ENCODE measurements at places on chromosomes 13 and 19.

DNA sequence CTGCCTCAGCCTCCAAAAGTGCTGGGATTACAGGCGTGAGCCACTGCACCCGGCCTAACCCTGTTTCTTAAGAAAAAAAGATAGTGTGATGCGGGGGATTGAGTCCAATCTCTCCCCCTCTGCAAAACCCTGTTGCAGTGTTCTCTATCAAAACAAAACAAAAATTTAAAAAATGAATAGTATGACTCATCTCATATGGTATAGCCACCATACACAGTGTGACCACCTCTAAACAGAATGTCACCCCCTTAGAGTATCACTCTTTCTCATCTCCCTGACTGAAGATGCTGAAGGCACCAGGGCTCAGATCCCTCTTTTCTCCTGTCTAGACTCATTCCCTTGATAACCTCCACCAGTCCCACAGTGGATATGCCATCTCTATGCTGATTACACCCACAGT lies 6.8 kb upstream of the ERF start:
- no peak for DNase-seq

DNA sequence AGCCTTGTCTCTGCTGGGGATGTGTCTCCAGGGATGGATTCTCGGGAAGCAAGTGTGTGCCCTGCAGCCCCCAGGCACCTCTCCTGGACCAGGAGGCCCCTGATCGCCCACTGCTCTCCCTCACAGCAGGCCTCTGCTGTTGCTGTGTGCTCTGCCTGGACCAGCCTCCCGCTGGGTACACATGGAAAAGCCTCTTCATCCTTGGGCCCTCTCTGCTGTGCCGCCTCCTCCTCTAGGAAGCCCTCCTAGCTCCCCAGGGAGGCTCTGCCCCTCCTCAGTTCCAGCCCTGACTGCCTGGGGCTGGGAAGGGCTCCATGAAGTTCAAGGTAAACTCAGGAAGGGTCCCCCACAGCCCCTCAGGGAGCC lies 12.0 kb downstream of the NDUFA11 start:
- no peak for DNase-seq

- no peak for DNase-seq
These were observed at the start of gene SPACA6 for GRCh38 chr19:51693260-51693659. Gene SPACA6 (plus strand): TSS chr19:51693330. CDS start chr19:51693527, 197 bp downstream.

DNA sequence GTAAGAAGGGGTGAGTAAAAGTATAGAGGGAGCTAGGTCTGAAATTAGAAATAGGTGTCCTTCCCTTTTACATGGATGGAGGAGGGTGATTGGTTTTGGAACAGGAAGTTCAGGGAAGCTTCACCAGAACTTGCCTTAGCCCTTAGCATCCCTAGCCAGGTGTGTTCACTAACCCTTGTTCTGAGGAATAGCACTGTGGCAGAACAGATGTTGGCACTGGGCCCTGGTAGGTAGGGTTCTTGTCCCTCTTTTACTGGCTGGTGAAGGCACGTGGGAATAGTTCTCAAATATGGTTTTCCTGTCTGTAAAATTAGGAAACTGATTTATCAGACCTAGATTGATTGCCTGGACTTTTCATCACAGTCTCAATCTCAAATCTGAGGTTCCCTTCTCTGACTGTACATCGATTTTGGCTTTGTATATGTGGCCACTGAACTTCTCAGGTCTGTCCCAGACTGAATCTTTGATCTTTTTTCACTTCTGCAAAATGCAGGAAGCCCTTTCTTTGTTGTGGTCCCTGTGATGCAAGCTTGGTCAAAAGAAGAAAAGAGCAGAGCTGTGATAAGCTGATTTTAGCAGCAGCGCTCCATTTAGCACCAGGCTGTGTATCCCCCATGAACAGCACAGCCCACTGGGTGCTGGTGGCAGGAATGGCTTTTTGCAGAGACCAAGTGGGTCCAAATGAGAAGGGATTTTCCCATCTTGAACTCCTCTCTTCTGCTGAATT lies 86.2 kb upstream of the HTR2A start:
- peak; percentile 11 for DNase-seq

DNA sequence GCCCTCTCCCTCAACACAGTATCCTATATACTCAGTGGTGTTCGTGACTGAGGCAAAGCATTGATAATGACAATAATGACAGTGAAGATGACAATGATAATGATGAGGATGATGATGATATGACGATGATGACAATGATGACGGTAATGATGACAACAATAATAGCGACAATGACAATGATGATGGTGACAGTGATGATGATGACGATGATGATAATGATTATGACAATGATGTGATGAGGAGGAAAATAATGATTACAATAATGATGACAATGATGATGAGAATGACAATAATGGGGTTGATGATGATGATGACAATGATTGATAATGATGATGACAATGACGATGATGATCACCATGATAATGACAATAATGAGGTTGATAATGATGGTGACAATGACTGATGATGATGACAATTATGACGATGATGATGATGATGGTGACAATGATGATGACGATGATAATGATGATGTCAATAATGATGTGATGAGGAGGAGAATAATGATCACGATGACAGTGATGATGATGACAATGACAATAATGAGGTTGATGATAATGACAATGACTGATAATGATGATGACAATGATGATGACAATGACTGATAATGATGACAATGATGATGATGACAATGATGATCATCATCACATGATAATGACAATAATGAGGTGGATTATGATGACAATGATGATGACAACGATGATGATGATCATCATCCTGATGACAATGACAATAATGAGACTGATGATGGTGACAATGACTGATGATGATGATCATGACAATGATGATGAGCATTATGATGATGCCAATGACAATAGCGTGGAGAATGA lies 16.7 kb downstream of the ELSPBP1 start:
- peak; percentile 21 for DNase-seq

- DNase-seq = no peak
These were observed 9.1 kb downstream of the GRIN3B start for GRCh38 chr19:1009041-1009980.

DNA sequence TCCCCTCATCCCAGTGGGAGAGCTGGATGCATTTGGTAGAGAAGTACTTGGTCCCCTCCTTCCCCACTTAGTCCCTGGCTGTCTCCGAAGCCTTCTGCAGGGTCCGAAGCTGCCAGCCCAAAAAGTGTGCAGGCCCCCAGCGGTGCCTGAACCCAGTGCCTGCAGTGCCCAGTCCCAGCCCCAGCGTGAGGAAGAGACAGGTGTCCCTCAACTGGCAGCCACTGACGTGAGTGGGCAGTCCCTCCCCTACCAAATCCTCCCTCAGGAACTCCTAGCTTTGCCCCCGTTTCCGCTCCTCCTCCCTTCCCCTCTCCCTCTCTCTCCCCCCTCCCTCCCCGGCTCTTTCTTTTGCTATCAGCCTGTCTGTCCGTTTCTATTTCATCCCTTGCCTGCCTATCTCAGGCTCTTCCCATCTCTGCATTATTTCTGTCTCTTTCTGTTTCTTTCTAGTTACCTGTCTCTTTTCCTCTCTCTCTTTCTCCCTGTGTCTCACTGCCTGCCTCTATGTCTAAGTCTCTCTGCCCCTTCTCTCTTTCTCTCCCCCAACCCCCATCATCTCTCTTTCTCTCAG lies 1.8 kb upstream of the LTBP4 start:
- DNase-seq = no peak

DNA sequence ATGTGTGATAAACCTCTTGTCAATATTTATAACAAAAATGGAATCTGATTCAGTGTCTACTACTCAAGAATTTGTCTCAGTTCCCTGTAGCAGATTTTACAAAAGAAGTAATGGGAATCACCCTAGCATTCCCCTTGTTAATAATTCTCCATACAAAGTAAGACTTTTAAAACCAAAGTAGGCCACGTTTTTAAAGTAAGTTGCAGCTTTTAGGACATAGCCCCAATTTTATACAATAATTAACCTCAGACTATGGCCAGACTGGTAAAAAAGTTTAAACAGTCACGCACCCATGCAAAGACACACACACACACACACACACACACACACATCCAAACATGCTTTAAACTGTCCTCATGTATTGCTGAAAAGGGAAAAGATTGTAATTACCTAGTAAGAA lies 589.9 kb downstream of the PCDH9 start:
- DNase-seq = no peak

DNA sequence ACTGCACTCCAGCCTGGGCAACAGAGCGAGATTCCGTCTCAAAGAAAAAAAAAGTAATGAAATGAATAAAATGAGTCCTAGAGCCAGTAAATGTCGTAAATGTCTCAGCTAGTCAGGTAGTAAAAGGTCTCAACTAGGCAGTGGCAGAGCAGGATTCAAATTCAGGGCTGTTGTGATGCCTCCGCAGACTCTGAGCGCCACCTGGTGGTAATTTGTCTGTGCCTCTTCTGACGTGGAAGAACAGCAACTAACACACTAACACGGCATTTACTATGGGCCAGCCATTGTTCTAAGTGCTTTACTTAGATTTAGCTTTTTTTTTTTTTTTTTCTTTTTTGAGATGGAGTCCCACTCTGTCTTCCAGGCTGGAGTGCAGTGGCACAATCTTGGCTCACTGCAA lies 30.2 kb downstream of the CYP2F1 start:
- peak; percentile 94 for DNase-seq

DNA sequence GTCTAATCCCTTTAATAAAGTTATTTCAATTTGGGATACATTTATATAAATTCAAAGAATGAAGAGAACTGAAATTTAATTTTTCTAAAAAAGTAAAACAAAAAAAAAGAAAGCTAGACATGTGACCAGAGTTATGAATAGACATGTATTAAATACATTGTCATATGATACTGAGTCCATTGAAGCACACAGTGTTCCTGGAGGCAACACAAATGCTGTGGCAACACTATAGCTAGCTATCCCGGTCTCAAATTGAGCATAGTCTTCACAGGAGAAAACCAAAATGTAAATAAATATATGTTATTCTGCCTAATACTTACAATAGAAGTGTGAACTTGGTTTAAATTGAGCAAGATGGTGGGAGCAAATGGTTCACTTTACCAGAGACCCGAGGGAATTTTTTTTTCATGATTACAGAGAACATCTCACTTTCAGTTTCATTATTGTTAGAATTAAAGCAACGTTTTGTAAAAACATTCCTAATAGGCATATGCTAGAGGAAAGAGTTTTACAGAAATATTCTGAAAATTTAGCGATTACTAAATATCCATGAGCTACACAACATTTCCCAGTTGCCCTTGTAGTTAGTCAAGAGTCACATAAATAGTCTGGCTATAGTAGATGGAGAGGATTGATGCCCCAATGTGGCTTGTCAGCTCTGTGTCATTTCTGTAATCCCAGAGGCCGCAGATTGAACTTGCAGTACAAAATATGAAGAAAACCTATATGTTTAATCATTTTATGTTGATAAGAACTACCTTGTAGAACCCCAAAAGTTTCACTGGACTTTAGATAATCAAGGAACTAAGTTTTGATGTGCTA lies 775.7 kb upstream of the SPRY2 start:
- DNase-seq = no peak

DNA sequence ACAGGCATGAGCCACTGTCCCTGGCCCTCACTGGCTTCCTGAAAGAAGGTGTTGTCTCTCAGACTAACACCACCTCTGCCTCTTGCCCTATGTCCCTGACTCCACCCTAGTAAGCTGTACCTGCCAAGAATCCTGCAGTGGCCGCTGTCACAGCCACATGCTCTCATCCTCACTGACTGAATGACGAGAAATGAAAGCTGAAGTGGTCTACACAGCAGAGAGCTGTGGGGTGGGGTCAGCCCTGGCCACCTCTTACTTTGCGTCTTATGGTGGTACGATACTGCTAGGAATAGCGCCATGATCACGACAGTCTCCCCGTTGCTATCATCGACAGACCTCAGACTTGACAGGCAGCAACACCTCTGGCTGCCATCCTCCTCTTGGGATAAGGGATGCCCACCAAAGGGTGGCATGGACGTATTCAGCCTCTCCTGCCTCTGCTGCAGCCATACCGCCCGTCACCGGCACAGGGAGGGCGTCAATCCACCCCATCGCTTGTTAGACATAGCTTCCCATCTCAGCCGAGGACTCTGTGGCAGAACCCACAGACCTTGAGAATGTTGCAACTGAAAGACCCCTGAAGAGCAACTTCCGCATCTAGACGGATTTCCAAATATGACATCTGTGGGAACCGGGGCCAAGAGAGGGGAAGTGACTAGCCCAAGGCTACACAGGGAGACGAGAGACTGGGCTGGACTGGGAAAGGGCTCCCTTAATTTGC lies 809 bp downstream of the MYO1F start:
- peak; percentile 66 for DNase-seq

DNA sequence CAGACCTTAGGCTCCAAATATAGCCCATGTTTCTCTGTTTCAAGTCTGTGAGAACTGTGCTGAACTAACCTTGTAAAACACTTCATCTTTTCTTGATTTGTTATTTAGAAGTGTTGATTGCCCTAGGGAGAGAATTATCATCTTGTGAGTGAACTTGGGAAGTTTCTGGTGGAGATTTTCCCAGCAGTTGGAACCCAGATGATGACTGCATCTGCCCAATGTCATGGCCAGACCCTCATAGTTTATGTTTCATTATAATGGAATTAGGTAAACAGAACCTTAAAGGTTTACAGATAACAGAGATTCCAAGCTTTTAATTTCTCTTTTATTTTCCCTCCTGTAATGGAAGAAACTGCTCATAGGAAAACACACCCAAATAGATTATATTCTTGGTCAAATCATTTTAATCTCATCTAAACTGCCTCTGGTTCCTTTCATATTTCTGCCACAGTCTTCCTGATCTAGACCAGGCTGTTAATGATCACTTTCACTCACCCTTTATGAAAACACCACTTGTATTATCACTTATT lies 569.1 kb downstream of the KCTD12 start:
- DNase-seq = no peak

DNA sequence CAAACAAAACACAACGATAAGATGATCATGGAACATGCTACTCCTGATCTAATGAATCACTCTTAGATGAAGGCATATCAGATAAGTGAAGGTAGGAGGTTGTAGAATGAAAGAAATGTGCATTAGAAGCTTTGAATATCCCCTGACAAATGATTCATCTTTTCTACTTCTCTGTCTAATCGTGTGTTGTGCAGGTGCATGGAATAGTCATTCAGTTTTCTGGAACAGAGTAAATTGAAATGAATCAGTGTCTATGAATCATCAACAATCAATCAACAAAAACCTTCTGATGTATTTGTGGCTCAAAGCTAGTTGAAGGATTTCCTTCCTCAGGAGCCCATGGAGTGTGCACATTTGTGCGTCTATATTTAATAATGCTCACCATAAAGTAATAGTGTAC lies 1290.4 kb upstream of the PCDH20 start:
- no peak for DNase-seq

DNA sequence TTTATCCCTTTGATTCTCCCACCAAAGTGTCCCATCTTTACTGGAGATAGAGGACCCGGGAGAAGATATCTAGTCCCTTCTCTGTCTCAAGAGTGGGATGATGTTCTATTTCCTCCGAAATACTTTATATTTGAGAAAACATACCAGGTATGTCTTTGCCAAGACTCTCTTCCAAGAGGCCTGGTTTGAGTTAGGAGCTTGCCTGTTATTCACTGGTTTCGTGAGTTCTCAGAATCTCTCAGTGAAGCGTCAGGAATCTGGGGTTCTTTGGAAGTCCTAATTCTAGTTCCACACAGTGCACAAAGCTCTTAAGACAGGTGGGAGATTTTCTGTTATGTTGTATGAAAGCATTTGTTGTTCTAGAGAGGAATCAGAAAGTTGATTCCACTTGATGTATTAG lies 182.0 kb downstream of the DNAJC15 start:
- no peak for DNase-seq
